ENCODE measurements at places on chromosomes 2 and 18.
A peak's percentile ranks its signal among the peaks of the same experiment; 100 is the strongest.

- DNase-seq = peak; percentile 29
- H3K4me3 ChIP-seq = peak overlapping the region; percentile 88
- peak overlapping the region; percentile 99 for H3K27ac ChIP-seq
- H3K4me1 ChIP-seq = peaks cover 37% of the 10 kb centered on the region
- peaks cover 5% of the 10 kb centered on the region for H3K27me3 ChIP-seq
- H3K36me3 ChIP-seq = no peaks in the 10 kb centered on the region
These were observed 479 bp downstream of the RNMT start for GRCh38 chr18:13726972-13727331.

DNA sequence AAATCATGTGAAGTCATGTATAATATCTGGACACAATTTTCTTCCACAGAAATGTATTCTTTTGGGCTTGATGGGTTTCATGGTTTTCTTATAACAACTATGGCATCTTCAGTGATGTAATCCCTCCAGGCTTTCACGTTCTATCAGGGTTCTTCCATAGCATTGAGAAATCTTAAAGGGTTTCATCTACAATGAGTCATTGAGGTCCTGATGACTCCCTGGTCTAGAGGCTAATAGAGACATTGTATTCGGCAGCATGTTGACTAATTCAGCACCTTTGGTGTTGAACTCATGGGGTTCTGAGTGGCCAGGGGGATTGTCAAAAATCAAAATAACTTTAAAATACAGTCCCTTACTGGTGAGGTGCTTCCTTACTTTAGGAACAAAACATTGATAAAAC, 614.0 kb upstream of the CRIM1 start:
- H3K36me3 ChIP-seq = no peaks in the 10 kb centered on the region
- DNase-seq = no peak
- no peaks in the 10 kb centered on the region for H3K4me1 ChIP-seq
- no peaks in the 10 kb centered on the region for H3K27me3 ChIP-seq
- no peak overlapping the region for H3K4me3 ChIP-seq

DNA sequence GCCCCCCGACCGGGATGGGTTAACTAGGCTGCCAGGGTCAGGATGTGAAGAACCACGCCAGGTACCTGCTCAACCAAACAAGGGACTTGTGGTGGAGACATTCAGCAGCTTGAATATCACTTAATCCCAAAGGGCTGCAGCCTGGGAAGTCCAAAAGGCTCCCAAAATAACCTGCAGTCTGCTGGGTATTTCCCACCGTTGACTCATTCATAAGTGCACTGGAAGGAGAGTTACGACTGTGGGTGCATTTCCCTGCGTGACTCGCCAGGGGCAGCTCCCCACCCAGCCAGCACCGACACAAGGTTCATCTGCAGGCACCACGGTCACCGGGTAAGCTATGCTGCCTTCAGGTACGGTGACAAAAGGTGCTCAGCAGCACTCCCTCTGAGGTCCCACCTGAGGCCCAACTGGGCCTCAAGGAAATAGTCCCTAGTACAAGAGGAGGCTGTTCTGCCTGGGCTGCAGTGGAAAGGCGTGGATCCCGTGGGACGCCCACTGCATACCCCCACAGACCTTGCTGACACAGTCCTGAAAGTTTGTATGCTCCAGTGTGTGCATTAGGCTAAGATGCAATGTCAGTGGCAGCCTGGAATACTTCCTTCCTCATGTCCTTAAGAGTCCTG, 86.5 kb downstream of the UXS1 start:
- no peaks in the 10 kb centered on the region for H3K4me1 ChIP-seq
- H3K27ac ChIP-seq = no peak overlapping the region
- H3K27me3 ChIP-seq = no peaks in the 10 kb centered on the region
- H3K36me3 ChIP-seq = 0 out of 2 replicates have a peak, but pooled peaks cover 6% of the 10 kb centered on the region

- no peak overlapping the region for H3K27ac ChIP-seq
- DNase-seq = no peak
- H3K4me3 ChIP-seq = no peak overlapping the region
- no peaks in the 10 kb centered on the region for H3K36me3 ChIP-seq
These were observed 70.8 kb upstream of the LPIN2 start for GRCh38 chr18:3083766-3084165.

- H3K27me3 ChIP-seq = peaks cover 12% of the 10 kb centered on the region
- H3K36me3 ChIP-seq = no peaks in the 10 kb centered on the region
- H3K4me1 ChIP-seq = peaks cover 33% of the 10 kb centered on the region
- H3K4me3 ChIP-seq = peak overlapping the region; percentile 68
- peak; percentile 41 for DNase-seq
These were observed 163.1 kb downstream of the TTC32 start for GRCh38 chr2:19738707-19739106.

DNA sequence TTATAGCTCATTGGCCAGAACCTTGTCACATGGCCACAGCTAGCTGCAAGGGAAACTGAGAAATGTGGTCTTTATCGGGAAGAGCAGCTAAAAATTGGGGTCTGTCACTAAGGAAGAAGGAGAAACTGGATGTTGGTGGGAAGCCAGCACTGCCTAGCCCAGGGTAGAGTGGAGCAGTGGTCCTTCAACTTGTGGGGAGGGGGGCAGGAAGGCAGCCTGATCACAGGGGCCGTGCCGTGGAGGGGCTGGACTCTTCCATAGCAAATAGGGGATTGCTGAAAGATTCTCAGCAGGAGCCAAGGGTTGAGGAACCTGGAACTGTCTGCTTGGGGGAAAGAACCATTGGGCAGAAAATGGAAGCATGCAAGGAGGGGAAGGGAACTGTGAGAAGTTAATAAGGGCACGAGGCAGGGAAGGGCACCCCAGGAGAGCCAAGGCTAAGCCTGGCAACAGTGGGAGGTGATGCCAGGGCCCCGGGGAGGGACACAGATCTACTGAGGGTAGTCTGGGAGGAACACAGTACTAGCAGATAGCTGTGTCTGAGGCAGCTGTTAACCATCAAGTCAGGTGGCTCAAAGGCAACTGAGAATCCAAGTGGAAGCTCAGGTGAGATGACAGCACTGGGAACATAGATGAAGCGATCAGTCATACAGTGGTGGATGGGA, 5.9 kb upstream of the NEURL3 start:
- H3K4me3 ChIP-seq = no peak overlapping the region
- H3K27ac ChIP-seq = no peak overlapping the region
- DNase-seq = no peak
- no peaks in the 10 kb centered on the region for H3K36me3 ChIP-seq

DNA sequence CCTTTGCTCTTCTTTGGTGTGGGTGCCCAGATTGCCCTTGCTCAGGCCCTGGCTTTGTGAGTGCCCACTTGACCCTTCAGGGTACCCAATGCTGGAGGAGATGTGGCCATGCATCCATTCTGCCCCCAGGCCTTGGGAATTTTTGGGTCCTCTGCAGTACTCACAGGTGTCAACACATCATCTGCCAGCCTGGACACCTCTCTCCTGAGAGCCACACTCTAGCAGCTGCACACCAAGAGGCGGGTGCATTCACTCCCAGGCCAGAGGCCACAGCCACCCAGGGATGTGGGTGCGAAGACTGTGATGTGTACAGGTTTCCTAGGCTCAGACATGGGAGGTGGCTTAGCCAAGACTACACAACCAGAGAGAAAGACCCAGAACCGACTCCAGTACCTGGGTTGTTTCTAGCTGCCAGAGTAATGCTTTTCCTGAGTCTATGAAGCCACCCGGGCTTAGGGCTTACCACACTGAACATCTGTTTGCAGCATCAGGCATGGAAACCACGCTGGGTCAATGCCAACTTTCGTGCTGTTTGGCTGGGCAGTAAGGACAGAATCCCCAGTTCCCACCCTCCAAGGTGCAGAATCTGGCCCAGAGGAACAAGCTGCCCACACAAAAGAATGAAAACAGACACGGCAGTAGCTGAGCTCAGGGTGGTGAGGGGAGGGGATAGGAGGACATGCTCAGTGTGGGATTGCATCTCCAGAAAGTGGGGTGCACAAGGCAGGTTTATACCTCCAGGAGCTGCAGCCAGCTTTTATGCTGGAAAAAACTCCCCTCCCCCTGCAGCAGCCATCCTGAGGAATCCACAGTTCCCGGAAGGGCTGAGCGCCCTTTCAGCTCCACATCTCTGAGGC, 40.1 kb downstream of the KCNF1 start:
- H3K4me1 ChIP-seq = peaks cover 18% of the 10 kb centered on the region
- peaks cover 10% of the 10 kb centered on the region for H3K36me3 ChIP-seq
- no peak overlapping the region for H3K27ac ChIP-seq
- no peak overlapping the region for H3K4me3 ChIP-seq

GRCh38 chr2:201698588-201699226, at the start of gene MPP4:
Gene MPP4, minus strand, starts transcription at chr2:201698644. Its CDS starts 4,690 bp downstream, at chr2:201693954.
- H3K4me3 ChIP-seq = peak within 1 kb of the TSS; percentile 71
- no peaks in the 10 kb centered on the region for H3K27me3 ChIP-seq
- peaks cover 85% of the 10 kb centered on the region for H3K4me1 ChIP-seq
- peak; percentile 85 for DNase-seq
- H3K36me3 ChIP-seq = peaks cover 33% of the 10 kb centered on the region
- peak within 1 kb of the TSS; percentile 84 for H3K27ac ChIP-seq

- H3K27ac ChIP-seq = peak overlapping the region; percentile 60
- peaks cover 14% of the 10 kb centered on the region for H3K36me3 ChIP-seq
- H3K27me3 ChIP-seq = no peaks in the 10 kb centered on the region
These were observed 25.6 kb downstream of the GLI2 start for GRCh38 chr2:120761164-120761861.

GRCh38 chr2:20465716-20466394, 19.0 kb downstream of the RHOB start:
- no peak overlapping the region for H3K4me3 ChIP-seq
- peaks cover 16% of the 10 kb centered on the region for H3K4me1 ChIP-seq
- H3K27ac ChIP-seq = no peak overlapping the region

- peak; percentile 73 for DNase-seq
- H3K27me3 ChIP-seq = peaks cover 5% of the 10 kb centered on the region
- peak overlapping the region; percentile 92 for H3K27ac ChIP-seq
- H3K4me1 ChIP-seq = peaks cover 33% of the 10 kb centered on the region
These were observed 1.9 kb downstream of the PTMA start for GRCh38 chr2:231709981-231710798.

- no peak for DNase-seq
- H3K27me3 ChIP-seq = peaks cover 55% of the 10 kb centered on the region
- no peak overlapping the region for H3K27ac ChIP-seq
- no peak overlapping the region for H3K4me3 ChIP-seq
- no peaks in the 10 kb centered on the region for H3K36me3 ChIP-seq
- no peaks in the 10 kb centered on the region for H3K4me1 ChIP-seq
These were observed 7.1 kb downstream of the NEURL3 start for GRCh38 chr2:96498021-96498431.

GRCh38 chr18:50987261-50987660, 19.4 kb downstream of the ELAC1 start:
- H3K4me3 ChIP-seq = peak overlapping the region; percentile 66
- no peaks in the 10 kb centered on the region for H3K27me3 ChIP-seq
- peaks cover 16% of the 10 kb centered on the region for H3K36me3 ChIP-seq
- H3K4me1 ChIP-seq = peaks cover 35% of the 10 kb centered on the region

DNA sequence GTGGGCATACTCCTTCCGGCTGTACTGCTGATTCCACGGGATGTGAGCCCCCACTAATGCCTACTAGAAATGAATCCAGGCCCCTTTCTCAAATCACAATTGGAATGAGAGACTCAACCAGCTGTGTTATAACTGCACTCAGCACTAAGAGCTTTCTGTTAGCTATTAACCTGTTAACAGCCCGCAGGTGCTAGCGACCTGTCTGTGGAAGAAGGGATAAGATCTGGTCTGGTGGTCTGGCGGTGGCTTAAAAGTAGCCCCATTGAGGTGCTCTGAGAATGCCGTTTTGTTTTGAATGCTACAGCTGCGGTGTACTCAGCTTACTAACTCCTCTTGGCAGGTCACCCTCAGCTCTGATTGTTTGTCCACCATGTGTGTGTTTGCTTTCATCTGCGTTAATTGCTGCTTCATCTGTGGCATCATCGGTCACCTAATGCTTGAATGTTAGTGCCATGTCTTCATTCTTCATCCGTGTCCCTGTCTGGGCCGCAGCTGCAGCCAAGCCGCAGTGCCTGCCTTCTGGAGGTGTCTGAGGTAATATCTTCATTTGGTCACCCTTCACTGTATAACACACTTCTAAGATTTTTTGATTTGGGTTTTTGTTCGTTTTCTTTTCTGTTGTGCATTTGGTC, 16.3 kb downstream of the RAB12 start:
- H3K27me3 ChIP-seq = no peaks in the 10 kb centered on the region
- DNase-seq = no peak
- no peak overlapping the region for H3K4me3 ChIP-seq
- peaks cover 31% of the 10 kb centered on the region for H3K36me3 ChIP-seq

- no peaks in the 10 kb centered on the region for H3K4me1 ChIP-seq
- H3K4me3 ChIP-seq = no peak overlapping the region
- DNase-seq = no peak
- no peak overlapping the region for H3K27ac ChIP-seq
- H3K27me3 ChIP-seq = no peaks in the 10 kb centered on the region
- no peaks in the 10 kb centered on the region for H3K36me3 ChIP-seq
These were observed 30.0 kb downstream of the CPS1 start for GRCh38 chr2:210586381-210586780.

- DNase-seq = peak; percentile 9
- H3K27me3 ChIP-seq = no peaks in the 10 kb centered on the region
- no peak overlapping the region for H3K4me3 ChIP-seq
- H3K4me1 ChIP-seq = peaks cover 25% of the 10 kb centered on the region
- H3K27ac ChIP-seq = no peak overlapping the region
These were observed 102.4 kb upstream of the THUMPD2 start for GRCh38 chr2:39881494-39881893.

DNA sequence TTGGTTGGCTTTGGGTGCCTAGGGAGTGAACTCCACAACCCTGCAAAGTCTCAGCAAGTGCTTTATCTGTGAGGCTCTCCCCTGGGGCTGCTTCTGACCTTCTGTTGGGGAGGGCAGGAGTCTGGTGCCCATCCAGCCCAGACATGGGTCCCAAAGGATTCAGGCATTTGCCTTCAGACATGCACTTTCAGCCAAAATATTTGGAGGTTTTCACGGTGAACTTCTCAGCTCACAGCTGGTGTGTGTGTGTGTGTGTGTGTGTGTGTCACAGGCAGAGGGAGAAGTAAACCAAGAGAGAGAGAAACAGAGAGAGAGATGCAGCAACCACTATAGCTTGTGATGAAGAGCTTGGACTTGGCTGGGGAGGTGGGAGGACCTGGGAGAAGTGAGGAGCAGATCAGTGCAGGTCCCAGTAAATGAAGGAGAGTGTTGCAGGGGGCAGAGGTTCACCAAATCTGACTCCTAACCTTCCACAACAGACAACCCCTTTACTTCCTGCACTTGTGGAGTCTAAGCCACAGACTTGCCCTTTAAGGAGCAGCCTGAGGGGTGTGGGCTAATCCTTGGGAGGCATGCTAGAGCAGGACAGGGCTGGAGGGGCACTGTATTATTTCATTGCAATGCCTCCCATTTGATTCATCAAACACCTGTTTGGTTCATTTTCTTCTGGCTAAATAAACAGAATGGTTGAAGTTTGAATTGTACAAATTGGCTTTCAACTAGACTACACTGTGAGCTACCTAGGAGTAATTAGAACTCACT, 14.1 kb downstream of the SLC9A4 start:
- DNase-seq = no peak
- no peaks in the 10 kb centered on the region for H3K4me1 ChIP-seq
- H3K4me3 ChIP-seq = no peak overlapping the region
- H3K27me3 ChIP-seq = no peaks in the 10 kb centered on the region
- H3K27ac ChIP-seq = no peak overlapping the region
- H3K36me3 ChIP-seq = no peaks in the 10 kb centered on the region

- H3K27me3 ChIP-seq = no peaks in the 10 kb centered on the region
- no peak for DNase-seq
- H3K4me1 ChIP-seq = no peaks in the 10 kb centered on the region
- no peaks in the 10 kb centered on the region for H3K36me3 ChIP-seq
- no peak overlapping the region for H3K4me3 ChIP-seq
- no peak overlapping the region for H3K27ac ChIP-seq
These were observed 152.2 kb downstream of the KCNH7 start for GRCh38 chr2:162686336-162686735.
